ENCODE measurements at places on chromosomes 6 and 20.

DNA sequence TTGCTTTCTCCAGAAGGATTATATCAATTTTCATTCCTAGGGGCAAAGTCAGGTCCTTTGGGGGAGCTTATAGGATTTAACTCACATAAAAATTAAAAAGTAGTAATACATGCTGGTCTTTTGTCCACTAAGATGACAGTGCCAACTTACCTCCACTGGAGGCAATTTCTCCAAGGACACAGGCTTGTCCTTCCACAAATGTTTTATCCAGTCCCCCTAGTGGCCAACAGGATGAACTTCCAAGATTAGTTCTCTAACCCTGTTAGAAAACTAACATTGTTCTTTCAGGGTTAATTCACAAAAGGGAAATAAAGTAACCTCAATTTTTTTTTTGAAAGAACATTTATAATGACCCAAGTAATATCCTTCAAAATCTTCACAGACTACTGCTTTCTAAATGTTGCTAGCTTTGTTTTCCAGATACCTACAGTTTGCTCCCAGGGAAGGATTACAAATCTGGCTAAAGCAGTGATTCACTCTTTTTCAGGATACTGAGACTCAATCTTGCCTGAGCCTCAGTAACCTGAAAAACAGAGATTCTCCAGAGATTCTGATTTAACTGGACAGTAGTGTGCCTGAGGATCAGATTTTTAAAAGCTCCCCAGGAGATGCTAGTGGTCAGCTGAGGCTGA lies 31.7 kb upstream of the UBR2 start:
- DNase-seq: peak; percentile 54

DNA sequence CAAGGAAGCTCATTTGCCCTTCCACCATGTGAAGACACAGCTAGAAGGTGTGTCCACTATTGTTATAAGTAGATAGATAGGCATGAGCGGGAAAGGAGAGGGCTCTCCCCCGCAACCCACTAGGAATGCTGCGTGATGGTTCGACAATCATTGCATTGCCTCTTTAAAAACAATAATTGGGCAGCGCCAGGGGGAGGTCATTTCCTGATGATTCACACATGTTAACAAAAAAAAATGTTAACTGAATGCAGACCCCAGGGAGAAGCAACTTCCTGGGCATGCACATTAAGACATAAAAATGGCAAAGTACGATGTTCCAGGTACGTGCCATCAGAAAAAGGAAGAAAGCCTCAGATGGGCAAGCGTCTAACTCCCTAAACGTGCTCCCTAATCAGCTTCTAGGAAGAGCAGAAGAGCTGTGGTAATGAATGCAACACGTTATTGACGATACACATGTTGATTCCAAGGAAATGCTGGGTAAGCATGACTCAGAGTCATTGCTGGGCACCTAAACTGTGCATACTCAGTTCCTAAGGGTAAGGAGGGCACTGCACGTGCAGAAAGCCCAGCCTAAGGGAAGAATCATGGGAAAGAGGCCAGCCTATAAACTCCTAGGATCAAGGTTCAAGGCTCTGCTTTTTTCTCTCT lies 113.7 kb downstream of the FAM217A start:
- DNase-seq: no peak

DNA sequence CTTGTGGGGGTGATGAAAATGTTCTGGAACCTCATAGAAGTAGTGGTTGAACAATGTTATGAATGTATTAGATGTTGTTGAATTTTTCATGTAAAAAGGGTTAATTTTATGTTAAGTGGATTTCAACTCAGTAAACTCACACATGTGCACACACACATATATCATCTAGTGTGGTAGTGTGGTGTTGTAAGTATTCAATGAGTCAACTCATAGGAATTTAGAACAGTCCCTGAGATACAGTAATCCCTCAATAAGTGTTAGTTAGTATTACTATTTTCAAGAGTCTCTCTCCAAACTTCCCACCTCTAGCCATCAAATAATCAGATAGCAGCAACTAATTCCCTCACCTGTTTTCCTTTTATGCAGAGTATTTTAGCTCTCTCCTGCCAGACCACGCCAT lies 563.1 kb upstream of the JARID2 start:
- peak; percentile 45 for DNase-seq

DNA sequence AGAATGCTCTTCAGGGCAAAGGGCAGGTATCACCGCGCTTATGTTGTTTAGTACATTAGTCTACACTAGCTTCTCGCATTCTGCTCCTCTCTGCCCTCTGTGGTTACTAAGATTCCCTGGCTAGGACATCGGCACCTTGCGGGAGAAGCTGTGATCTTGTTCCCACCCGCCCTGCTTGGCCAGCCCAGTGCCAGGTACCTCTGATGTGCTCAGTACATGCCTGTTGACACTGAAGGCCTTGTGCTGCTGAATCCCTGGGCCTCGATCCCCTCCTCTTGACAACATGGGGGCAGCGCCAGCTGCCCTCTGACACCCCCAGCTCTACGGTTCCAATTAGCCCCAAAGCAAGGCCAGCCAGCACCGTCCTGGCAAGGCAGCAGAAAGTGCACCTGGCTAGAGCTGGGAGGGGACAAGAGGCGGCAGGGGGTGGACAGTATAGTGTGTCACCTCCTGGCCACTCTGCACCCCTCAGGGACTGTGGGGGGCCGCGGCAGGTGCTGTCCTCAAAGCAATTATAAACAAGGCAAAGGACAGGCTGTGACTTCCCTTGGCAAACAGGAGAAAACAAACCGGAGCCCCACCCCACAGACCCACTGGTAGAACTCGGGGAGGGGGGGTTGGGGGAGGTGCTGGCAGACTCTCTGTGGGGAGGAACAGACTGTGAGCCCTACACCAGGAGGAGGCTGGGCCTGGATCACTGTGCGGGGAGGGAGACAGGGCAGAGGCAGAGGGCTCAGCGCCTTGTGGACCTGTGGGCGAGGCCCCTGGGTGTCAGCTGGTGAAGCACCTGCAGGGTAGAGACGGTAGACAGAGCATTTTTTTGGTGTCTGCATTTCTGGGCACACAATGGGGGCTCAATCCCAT lies 7.1 kb downstream of the TFEB start:
- DNase-seq: no peak

DNA sequence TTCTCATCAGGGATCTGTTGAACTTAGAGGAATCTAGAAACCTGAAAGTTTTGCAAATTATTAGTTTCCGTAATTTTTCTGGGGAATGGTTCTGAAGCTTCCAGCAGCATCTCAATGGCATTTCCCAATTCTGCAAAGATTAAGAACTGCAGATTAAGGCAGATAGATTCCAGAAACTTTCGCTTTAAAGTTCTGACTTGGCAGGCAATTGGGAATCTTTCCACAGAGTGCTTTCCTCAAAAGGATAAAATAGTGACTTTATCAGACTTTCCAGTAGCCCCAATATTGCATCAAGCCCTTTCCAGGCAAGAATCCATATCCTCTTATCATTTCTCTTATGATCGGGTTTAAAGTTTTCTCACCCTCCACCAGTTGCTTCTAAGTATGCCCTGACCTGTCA lies 261.1 kb downstream of the FNDC1 start:
- no peak for DNase-seq

DNA sequence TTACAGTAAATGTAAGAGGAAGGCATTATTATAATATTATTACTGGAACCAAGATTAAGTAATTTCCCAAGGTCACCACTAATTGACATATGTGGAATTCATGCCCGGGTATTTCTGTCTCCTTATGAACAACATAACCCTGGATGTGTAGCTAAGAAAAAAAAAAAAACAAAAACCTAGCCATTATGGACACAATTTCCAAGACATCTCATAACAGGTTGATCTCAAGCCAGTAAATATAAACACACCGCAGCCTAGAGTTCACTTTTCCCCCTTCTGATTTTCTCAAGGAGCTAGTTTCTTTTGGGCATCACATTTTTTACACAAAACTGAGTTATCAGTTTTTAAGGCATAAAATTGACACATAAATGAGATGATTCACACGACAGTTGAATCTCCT lies 306.5 kb upstream of the RSPO3 start:
- no peak for DNase-seq

DNA sequence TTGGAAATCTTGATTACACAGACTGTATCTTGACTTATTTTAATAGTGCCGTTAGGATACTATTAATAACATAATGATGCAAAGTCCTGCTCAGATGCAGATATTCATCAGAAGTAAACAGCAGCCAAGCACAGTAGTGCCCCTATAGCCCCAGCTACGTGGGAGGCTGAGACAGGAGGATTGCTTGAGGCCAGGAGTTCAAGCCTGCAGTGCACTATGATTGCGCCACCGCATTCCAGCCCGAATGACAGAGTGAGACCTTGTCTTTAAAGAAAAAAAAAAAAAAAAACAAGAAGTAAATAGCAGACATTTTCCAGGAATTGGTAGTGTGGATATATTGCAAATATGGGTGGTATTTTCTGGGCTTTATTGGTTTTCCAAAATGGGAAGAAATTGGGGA lies 61.8 kb downstream of the TULP4 start:
- no peak for DNase-seq

- DNase-seq: no peak
Measured at GRCh38 chr6:17039266-17039665, 62.6 kb upstream of the STMND1 start.

DNA sequence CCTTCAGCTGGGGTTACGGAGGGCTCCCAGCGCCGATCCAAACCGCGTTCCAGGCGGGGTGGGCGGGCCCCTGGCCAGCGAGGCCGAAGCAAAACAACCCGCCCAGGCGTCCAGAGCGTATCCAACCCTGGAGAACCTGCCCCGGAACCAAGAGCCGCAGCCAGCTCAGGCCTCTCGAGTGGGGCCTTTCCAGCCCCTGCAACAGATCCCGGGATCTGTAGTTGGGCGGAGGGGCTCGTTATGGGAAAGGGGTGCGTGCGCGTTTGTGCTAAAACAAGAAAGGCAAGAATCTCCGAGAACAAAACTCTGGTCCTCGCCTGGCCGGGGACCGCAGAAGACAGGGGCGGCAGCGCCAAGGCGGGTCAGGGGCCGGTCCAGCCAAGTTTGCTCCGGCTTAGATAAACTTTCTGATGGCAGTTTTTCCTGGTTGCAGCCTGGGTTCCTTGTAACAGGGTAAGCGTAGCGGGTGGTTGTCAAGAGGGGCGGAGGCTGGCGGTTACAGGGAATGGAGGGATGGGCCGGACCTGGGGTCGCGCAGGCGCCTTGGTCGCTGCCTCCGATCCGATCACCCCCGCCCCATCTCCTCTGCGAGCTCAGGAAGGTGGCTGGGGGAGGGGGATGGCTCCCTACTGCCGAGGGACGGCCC lies 448 bp upstream of the RIN2 start:
- peak; percentile 45 for DNase-seq

- peak; percentile 14 for DNase-seq
Measured at GRCh38 chr20:25057234-25058050, 497 bp downstream of the ACSS1 start.

DNA sequence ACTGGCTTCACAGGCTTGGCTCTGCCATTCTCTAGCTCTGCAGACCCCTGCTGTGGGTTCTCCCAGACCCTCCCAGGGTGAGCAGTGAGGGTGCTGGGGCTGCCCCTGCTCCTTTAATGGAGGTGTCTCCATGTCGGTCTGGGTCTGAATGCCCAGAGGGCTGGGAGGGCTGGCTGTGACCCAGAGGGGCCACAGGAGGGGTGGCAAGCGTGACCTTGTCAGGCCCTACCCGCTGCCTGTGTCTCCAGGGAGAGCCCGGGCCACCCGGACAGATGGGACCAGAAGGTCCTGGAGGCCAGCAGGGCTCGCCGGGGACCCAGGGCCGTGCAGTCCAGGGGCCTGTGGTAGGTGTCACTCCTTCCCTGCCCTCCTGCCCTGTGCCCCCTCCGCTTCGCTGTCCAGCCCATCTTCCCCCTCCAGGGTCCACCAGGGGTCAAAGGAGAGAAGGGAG lies 32.1 kb downstream of the COL20A1 start:
- DNase-seq: no peak

DNA sequence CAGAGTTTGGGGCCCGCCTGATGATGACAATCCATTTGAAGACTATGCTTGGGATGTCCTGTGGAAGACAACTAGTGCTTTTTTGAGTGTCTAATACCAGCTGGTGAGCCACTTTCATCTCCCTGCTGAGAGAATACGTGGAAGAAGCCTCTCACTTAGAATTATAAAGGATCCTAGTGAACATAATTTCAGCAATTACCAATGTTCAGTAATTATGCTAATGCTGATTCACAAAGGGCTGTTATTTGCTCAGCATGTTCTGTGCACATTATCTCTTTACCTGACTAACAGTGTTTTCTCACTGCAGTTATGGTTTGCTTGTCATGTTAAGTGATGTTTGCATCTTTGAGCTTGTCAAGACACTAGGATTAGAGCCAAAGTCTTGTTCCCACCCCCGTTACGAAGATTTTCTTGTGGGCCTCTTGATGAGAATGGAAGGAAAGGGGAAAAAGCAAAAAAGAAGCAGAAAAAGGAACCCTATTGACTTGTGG lies 282.1 kb upstream of the CHD6 start:
- no peak for DNase-seq

GRCh38 chr6:42118162-42119001 lies 24.0 kb downstream of the C6orf132 start:
- peak; percentile 39 for DNase-seq

DNA sequence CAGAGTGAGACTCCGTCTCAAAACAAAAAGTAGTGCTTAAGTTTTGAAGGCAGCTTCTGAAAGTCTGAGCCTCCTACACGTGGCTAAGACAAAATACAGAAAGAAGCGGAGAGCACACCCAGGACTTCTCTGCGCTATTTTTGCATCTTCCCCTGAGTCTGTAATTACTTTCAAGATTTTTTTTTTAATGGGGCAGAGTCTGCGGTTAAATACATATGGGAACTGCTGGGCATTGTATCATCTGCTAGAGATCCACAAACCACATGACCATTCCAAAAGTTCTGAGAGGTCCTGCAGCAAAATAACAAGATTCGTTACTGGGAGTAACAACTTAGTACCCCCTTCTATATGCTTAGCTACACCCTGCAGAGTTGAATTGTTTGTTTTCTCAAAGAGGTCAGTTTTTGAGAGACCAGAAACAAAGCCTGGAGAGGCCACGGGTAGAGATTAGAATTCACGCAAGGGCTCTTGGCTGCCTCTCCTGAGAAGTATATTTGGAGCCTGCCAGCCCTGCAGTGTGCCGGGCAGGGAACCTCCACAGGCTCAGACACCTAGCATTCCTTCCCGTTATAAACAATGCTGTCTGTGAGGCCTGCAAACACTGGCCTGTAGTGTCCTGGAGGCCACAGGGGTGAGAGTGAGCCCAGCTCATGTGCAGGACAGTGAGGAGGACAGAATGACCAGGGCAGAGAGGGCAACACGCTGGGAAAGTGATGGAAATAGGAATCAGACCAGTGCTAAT lies 48.2 kb upstream of the FAM50B start:
- DNase-seq: no peak

- no peak for DNase-seq
Measured at GRCh38 chr20:40471261-40471629, 217.8 kb downstream of the MAFB start.

DNA sequence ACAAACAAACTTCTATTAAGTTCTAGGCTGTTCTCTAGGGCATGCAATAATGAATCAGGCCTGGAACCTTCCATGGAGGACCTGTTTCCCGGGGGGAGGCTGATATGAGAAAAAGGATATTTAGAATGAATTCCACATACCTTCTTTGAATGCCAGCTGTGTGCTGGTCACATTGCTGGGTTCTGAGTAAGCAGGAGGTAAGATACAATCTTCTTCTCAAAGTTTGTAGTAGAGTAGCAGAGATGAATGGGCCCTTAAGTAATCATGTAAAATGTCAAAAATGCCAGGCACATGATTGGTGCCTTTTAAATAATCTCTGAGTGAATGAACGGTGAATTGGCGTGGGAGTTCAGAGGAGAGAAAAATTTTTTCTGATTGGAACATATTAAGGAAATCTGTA lies 47.4 kb downstream of the TGM2 start:
- peak; percentile 96 for DNase-seq

GRCh38 chr6:150848400-150848799 lies 17.1 kb upstream of the MTHFD1L start:
- DNase-seq: no peak

All from RCC 7860 (cell line).